ENCODE measurements at places on chromosomes 13 and 19.

- no peak for DNase-seq
Measured at GRCh38 chr13:46207828-46208227, 3.9 kb upstream of the LRRC63 start.

DNA sequence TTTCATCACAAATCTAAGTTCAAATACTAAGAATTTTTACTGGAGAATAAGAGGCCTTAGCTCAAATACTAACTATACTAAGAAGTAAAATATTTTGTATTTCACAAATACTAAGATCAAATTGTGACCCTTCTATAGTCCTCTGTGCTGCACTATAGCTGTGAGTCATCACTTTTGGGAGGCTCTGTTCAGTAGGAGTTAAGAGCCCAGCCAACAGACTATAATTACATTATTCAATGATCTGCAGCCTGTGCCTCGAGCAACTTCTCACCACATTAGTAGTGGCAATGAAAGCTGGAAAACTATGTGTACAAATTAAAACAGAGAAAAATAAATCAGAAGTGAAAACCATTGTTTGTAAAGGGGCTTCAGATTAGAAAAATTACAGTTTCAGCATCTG is 147.3 kb upstream of the GPC6 start:
- no peak for DNase-seq

GRCh38 chr13:29948244-29948643 is 97.8 kb upstream of the UBL3 start:
- DNase-seq, result no peak

- peak; percentile 47 for DNase-seq
Measured at GRCh38 chr13:75761369-75761768, 125.2 kb downstream of the LMO7 start.
